ENCODE measurements at places on chromosomes 5 and 9.
A peak's percentile ranks its signal among the peaks of the same experiment; 100 is the strongest.

DNA sequence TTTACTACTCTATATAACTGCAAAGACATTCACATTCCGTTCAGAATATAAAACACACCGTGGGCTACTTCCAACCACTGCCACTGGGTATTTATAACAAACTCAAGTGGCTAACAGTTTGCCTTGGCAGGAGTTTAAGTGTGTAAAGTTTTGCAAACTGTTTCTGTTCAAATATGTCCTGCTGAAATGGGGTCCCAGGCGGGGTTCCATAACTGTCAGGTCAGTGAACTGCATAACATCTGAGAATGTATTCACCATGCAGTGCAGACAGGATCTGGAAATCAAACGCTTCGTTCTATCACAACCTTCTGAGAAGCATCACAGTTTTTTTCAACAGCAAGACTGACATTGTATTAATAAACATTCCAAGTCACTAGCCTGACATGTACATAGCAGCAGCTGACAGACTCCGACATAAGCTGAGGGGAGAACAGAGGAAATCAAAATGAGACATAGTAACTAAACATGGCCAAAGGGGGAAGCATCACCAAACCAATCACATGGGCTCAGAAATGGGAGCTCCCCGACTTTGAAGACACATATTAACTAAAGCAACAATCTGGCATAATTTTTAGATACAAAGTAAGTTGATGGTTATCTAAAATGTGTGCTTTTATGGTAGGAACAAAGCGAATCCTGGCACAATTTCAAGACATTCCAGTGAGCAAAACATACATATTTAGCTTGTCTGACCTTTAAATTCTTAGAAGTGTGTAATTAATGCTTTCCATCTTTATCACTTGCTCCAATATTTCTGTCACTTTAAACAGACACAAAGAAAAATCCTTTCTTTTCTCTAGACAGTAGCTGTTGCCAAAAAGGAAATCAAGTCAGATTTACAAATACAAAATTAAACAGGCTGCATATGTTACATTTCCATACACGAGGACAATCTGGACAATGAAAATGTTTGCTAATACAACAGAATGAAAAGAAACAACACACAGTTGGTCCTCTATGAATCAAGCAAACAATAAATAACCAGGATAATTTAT lies 156.8 kb downstream of the MAPKAP1 start:
- ATAC-seq = no peak

DNA sequence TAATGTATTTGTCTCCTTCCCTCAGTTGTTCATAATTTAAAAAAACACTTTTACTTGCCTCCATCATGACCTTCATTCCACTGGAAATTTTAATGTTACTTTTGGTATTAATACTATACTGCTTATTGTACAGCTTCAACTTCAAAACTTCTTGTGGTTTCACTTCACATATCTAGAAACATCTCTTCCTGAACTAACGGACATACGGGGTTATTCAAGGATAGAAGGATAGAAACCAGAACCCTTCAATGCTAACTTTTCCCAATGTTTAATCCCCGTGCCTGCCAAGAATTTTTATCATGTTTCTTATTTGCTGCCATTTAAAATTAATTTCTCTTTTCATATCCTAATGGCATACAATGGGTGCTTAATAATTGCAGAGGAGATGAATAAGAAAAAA lies 36.3 kb upstream of the SETD9 start:
- ATAC-seq = no peak

DNA sequence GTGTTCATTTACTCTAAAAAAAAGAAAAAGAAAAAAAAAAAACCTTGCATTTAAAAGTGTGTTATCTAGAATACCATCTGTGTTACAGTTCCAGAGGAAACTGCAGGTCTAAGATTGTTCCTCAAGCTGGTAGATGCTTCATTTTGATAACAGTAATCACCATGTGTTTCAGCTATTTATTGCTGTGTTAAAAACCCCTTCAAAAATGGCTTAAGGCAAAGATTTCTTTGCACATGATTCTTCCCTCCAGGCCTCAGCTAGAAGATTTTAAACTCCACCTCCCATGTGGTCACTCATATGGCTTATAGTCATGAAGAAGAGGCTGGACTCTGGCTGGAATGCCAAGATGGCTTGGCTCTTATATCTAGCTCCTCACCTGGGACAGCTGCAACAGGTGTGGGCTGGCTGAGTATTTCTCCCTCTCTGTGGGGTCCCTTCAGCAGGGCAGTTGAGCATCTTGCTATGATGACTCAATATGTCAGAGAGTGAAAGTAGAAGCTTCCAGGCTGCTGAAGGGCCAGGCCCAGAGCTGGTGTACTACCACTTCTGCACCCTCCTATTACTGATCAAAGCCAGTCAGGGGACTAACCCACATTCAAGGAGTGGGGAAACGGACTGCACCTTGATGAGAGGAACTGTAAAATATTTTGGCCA lies 920.4 kb upstream of the DMAC1 start:
- ATAC-seq = no peak

DNA sequence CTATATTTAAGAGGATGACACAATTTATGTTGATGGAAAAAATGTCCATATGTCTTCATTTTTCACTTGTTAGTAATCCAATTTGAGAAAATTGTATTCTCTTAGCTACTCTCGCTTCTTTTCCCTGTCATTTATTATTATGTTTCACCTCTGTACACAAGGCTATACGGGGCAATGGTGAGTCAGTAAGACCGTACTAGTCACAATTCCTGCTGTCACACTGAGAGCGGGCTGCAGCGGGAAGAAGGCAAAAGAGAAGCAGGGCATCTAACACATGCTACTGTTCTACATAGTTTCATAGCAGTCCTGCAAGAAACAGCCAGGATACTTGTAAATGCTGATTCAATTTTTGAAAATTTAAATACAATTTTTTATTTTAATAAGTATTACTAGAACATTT lies 23.3 kb upstream of the PRDM9 start:
- ATAC-seq = no peak

- no peak for ATAC-seq
These were observed 37.8 kb downstream of the CDH10 start for GRCh38 chr5:24606971-24607370.

GRCh38 chr9:88993871-88994460 lies 2.7 kb downstream of the S1PR3 start:
- no peak for ATAC-seq

- peak; percentile 73 for ATAC-seq
These were observed at the start of gene NEURL1B for GRCh38 chr5:172640822-172641358. NEURL1B (plus strand) TSS chr5:172641263; CDS start chr5:172641407, 144 bp downstream.

DNA sequence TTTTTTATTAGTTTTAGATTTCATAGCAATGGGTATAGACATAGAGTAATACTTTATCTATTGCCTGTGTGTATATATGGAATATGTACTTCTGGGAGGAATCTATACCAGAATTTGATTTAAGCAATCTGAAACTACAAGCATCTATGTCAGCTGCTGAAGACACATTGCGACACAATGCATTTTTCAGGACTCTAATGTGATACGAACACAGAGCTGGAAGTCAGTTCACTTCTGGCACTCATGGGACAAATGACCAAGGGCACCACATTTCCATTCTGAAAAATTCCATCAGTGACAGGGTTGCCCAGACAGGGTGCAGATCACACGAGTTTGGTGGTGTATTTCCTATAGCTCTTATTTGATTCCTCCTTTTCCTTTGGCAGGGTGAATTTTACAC lies 259.5 kb downstream of the NTRK2 start:
- ATAC-seq = no peak

DNA sequence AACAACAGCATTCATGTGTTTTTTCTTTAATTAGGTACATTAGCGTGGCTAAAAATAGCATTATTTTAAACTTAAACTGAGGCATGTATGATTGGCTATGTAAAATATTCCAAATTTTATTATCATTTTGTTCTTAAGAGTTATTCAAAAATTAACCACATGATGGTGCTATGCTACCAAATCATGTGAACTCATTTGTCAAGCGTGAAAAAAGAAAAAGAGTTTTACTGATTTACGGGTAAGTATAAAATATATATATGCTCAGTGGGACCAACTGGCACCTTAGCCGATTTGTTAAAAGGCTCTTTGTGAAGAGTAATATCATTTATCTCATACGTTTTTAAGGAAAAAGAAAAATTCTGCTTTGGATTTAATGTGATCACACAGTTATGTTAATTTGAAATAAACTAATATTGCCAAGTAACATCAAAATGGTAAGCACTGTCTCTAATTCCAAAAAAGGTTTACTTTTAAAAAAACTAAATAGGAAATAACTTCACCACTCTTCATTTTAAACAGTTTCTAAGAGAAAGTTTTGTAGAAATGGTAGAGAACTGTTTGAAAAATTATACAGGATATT lies 1042.3 kb downstream of the CDH12 start:
- ATAC-seq = no peak

DNA sequence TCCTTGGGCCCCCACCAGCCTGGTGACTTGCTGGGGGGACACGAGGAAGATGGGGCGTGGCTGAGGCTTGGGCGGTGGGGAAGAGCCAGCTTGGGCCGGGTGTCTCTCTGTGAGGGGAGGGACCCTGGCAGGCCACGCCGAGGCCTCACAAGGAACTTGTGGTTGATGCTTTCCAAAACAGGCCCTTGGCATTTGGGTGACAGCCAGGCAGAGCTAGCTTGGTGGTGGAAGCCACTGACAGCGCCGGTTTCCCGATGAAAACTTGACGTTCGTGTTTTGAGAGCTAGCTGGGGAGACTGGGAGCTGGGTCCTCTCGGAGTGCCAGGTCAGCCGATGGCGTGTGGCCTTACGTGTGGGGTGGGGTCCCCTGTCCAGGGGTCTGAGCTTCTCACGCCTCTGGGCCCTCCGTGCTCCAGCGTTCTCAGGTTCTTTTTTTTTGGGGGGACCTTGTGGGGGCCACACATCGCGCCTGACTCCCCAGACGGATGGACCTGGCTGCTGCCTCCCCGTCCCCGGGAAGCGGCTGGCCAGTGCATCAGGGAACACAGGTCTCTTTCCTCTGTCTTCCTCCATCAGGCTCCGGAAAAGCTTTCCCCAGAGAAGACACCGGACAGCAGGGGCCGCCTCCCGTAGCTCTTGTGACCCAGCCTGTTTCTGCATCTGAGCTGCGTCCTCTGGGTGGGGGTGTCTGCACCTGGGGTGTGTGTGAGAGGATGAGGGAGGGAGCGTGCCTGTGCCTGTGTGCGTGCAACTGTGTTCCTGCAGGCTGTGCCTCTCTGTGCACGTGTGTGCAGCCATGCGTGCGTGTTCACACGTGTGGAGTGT lies 129.3 kb upstream of the LPCAT1 start:
- ATAC-seq = peak; percentile 59

DNA sequence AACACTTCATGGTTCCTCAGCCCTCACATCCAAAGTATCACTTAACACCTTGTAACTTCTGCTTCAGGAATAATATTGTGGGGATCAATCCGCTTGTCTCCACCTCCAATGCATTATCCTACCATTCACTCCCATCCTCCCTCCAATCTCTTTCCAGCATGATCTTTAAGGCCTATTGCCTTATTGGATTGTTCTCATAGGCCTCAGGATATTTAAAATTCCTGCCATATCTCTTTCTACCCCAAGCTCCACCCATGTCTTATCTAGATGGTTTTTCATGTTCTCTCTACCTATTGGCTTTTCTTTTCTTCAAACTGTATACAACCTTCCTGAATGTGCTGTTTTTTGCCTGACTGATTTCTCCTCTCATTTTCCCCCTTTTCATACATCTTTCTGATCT lies 7.2 kb downstream of the KDM4C start:
- no peak for ATAC-seq

- peak; percentile 72 for ATAC-seq
These were observed 20.4 kb downstream of the GNPDA1 start for GRCh38 chr5:141992349-141992963.

DNA sequence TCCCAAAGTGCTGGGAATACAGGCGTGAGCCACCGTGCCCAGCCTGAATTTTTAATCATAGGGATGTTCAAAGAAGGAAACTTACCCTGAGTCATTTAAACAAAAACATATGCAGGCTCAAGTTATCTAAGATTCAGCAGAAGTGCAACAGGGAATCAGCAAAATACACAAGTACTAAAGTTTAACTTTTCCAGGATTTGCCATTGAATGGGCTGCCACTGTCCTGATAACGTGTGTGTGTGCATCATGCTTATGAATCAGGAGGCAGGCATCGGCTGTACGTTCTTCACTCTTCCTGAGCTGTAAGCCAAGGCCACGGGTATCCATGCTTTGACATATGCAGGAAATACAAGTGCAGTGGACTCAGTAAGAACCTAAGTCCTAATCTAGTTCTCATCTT lies 48.8 kb upstream of the FST start:
- no peak for ATAC-seq

GRCh38 chr5:133265257-133265656 lies 213.4 kb downstream of the HSPA4 start:
- peak; percentile 31 for ATAC-seq

GRCh38 chr5:153979028-153979783 lies 59.5 kb downstream of the FAM114A2 start:
- ATAC-seq = peak; percentile 74

DNA sequence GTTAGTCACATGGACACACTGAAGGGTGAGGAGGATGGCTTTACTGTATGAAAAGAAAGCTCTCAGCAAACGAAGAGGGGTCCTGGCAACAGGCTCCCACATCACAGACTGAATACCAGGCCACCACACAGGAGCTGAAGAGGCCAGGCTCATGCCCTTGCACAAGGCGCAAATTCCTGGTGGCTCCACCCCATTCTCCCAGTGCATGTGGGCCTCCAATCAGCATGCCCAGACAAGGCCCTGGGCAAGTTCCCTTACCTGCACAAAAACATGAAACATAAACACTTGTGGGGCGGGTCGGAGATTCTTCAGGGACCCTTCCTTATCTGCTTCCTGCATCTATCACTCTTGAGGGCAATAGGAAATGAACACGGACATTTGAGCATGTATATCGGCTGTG lies 935.8 kb upstream of the EDIL3 start:
- ATAC-seq = no peak

GRCh38 chr5:121572061-121572460 lies 279.6 kb upstream of the FTMT start:
- no peak for ATAC-seq

DNA sequence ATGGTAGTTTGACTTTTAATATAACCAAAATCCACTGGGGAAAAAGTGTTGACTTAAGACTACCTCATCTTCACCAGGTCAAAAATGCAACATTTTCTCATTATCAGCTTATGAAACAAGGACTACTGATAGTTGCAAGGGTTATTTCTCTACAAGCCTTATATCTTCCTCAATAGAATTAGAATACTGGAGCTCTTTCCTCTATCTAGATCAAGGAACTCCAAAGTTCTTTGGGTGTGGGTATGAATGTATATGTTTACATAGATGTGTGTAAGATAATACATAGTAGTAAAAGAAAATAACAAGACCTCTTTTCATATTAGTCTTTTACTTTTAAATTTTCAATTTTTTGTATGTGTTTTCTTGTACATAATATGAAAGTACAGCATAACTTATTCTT lies 244.5 kb downstream of the MLLT3 start:
- ATAC-seq = no peak

- no peak for ATAC-seq
These were observed 52.8 kb upstream of the SLC44A1 start for GRCh38 chr9:105191508-105192121.
